Activated T-cell treated with anti-CD3 and anti-CD28 coated beads, Interleukin-2, amount 50 U/mL, for 24 hours (primary cell): ENCODE measurements at places on chromosomes 5 and 9.

DNA sequence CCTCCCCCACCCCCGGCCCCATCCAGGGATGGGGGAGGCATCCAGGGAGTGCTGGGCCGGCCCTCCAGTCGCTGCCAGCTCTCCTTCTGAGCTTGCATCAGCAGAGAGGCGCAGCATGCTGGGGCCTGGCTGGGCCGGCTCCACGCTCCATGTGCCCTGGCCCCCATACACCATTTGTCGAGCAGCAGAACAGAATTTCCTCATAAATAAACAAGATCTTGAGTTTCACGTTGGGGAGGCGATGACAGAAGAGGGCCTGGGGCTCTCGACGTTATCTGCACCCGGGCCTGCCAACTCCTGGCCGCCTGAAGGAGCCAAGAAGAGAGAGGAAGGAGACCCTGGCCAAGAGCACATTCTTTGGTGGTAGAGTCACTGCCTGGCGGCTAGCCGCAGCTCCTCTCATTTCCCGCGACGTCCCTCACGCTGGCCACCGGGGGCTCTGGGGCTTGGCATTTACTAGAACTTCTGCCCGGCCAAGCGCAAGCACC lies 177.0 kb downstream of the FGF18 start:
- DNase-seq = no peak

DNA sequence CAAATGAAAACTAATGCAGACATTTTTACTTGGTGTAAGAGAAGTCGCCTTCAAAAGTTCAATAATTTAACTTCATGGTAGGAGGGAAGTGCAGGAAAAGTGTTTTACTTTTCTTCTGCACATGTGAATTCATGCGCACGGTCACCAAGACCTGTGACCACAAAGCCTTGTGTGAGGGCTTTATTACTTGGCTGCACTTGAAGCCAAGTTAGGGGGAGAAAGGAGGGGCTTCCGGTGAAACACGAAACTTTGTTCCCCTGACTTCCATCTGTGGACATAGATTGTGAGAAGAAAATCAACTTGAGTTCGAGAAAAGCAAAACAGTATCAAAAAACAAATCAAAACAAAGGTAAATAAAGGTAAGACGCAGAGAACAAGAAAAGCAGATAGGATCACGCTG lies 239.9 kb downstream of the ROR2 start:
- no peak for DNase-seq

- no peak for DNase-seq
These were observed 773.0 kb downstream of the MTRR start for GRCh38 chr5:8641786-8642505.

DNA sequence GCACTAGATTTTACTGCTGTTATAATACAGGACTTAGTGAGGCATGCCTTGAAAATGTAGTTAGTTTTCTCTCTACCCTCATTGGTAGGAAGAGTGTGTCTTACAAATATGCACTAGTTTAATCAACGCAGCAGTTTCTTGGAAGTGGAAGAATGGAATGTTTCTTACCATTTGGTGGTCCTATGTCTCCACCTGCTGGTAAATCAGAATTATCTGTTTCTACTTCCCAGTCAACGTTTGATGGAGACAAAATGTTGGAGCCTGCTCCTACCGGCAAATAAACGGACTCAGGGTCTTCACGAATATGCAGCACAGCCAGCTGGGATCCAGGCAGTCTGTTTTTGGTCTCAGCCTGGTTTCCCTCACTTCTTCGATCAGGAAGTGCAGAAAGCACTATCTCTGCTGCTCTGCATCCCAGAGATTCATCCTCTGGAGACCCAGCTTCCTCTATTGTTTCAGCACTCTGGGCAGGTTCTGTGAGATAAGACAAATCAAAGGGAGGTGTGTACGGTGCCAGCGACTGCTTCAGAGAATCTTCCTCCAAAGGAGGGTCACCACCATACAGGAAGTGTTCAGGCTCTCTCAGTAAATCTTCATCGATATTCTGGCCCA lies 59.5 kb upstream of the PCA3 start:
- peak; percentile 35 for DNase-seq

- peak; percentile 29 for DNase-seq
These were observed 112.6 kb downstream of the TMC1 start for GRCh38 chr9:72633966-72634365.

DNA sequence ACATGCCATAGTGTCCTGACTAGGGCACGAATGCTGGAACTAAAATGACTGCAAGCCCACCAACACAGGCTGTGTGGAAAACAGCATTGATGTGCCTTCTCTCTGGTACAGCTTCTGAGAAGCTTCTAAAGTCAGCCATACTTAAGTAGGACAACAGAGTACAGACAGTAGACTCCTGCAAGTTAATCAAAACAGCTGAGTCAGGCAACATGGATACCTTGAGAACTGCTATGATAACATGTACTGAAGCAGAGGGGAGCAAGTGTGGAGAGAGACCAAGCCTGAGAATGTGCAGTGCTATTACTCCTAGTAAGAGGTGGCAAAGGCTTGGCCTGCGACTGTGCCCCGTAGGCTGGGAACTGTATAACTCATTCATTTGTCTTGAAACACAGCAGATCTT lies 2.5 kb downstream of the ISCA1 start:
- no peak for DNase-seq

- no peak for DNase-seq
These were observed 286.8 kb upstream of the PANK3 start for GRCh38 chr5:168865968-168866367.

DNA sequence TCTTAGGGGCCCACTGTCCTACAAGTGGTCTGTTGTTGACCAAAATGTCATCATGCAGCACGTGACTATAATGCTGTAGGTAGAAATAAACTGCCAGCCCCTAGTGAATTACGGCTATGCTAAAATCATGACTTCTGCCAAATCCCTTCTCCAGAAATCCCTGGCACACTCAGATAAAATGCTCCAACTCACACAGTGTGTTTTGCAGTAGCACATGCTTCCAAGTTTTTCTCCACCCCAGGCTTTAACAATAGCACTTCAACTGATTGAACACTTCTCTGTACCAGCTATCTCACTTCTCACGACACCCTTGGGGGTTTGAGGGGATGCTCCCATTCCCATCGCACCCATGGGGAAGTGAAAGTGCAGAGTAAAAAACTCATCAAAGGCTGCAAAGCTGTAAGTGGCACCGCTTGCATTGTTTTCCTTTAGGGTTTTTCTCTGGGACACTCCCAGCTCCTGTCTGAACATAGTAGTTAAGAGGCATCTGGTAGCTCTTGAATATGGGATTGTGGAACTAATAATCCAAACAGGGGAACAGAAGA lies 151.0 kb upstream of the SLC24A2 start:
- DNase-seq = no peak

DNA sequence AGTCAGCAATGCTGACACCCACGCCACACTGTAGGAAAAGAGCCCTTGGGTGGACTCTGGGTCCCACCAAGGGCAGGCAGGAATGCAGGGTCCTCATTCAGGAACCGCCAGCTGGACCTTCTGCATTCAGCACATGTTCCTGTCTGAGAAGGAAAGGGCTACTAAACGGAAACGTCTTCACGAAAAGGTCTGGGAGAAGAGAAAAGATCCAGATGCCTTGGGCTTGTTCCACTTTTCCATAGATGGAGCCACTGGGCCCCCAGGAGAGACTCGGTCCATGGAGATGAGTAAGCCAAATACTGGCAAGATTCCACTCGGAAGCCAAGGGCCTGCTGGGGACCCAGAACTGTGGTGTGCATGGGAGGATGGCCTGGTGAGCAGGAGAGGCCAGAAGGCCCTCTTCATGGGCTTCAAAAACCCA lies 38.4 kb downstream of the LHFPL2 start:
- DNase-seq = no peak

DNA sequence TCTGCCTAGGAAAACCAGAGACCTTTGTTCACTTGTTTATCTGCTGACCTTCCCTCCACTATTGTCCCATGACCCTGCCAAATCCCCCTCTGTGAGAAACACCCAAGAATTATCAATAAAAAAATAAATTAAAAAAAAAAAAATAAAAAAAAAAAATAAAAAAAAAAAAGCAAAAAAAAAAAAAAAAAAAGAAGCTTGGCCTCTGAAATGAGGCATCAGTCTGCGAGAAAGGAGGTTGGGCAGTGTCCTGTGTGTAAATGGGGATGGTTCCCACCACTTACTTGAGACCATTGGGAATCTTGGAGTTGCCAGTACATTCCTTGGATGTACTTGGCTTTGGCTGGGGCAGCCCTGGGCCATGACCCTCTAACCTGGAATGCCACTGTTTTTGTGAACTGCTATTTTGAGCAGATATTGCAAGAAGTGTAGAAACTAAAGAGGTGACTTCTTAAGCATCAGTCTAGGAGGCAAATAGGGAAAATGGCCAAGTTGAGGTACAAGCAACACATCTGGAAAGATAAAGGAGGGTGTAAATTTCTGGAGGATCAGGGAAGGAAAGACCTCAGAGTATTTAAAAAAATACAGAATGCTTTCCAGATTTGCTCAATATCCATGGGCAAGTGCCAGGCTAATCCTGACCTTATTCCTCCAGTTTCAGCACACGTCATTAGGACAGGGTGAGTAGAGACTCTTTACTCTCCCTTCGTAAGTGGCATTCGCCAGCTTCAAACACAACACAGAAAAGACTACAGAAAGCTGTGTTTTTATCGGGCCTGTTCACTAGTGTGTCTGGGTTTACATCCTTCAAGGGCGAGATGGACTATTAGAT lies 58.1 kb downstream of the HSPA4 start:
- DNase-seq = no peak

- DNase-seq = no peak
These were observed 14.1 kb downstream of the FBXL17 start for GRCh38 chr5:108367679-108368334.

DNA sequence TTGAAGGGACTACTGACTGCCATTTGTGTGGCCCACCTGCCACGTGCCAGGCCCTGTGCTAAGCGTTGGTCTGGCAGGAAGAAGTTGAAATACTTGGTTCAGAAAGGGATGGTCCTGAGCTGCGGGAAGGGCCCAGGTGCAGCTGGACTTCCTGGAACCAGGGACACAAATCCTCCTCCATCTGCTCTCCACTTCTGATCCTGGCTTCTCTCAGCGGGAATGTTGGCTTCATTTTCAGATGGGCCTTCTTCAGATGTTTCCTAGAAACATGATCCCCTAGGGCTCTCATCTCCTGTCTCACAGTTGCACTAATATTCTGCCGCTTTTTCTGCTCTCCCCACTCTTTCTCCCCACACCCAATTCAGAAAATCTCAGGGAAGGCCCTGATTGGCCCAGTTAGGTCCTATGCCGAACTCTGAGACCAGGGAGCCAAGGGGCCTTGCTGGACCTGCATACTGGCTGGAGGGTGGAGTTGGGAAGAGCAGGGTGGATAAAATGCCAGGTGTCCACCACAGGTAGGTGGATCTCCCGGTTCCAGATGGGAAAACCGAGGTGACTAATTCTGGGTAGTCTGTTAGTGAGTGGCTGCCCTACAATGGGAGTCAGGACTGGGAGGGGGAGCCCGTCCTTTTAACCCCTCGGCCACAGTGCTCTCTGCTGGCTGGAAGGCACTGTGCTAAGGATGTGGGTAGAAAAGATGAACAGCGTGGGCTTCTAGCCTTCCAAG lies 19.4 kb downstream of the PSAT1 start:
- DNase-seq = no peak

- DNase-seq = no peak
These were observed 150.6 kb upstream of the ACOT12 start for GRCh38 chr5:81544351-81545018.
